ENCODE measurements at places on chromosomes 5 and 9.

DNA sequence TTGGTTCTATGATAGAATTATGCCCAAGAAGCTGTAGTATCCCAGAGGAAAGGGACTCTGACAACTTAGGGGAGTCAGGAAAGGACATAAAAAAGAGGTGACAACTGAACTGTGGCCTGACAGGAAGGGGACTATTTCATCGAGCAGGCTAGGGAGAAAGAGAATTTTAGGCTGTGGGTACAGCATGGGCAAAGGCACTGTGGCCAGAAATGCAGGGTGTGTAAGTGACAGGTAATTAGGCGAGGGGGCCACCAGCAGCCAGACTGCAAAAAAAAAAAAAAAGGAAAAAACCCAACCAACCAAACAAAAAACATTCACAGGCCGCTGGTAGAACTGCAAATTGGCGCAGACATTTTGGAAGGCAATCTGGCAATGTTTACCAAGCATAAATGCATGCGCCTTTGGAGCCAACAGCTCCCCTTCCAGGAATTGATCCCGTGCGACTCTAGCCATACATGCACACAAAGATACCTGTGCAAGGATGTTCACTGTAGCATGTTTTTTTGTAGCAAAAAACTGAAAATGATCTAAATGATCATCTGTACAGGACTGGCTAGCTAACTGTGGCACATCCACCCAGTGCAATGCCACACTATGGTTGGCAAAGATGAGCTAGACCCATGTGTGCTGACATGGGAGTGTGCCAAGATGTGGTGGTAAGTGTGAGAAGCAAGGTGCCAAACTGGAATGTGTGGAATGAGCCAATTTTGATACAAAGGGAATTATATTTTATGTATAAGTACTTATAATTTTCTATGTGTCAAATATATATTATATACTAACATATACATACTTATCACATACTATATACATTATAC, 1.1 kb downstream of the EIF4E1B start:
- no peak for DNase-seq

DNA sequence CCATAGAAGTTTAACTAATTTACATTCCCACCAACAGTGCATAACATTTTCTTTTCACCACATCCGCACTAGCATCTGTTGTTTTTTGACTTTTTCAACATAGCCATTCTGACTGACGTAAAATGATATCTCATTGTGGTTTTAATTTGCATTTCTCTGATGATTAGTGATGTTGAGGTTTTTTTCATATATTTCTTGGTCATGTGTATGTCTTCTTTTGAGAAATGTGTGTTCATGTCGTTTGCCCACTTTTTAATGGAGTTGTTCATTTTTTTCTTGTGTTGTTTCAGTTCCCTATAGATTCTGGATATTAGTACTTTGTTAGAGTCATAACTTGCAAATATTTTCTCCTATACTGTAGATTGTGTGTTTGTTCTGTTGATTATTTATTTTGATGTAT, 163.4 kb downstream of the FER start:
- no peak for DNase-seq

- no peak for DNase-seq
Observed at GRCh38 chr5:74693191-74693590, 8.2 kb downstream of the HEXB start.

DNA sequence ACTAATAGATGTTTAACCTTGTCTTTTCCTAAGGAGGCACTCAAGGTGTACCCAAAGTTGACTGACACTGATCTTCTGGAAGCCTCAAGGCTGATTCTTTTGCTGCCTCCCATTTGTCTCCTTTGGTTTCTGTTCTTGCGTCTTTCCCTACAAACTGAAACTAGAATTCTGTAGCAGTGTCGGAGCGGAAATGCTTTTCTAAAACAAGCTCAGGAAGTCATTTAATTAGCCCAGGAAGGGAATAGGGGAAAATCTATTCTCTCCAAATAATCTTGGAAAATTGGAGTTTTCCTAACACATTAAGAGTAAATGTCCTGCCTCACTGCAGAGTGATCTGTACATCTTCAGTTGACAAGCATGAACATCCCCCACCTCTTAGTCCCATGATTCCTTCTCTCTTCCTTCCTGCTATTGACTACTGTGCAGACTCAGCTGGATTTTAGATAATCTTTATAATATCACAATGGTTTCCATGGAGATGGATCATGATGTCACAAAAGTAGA, 182.7 kb downstream of the NR3C1 start:
- DNase-seq: no peak

DNA sequence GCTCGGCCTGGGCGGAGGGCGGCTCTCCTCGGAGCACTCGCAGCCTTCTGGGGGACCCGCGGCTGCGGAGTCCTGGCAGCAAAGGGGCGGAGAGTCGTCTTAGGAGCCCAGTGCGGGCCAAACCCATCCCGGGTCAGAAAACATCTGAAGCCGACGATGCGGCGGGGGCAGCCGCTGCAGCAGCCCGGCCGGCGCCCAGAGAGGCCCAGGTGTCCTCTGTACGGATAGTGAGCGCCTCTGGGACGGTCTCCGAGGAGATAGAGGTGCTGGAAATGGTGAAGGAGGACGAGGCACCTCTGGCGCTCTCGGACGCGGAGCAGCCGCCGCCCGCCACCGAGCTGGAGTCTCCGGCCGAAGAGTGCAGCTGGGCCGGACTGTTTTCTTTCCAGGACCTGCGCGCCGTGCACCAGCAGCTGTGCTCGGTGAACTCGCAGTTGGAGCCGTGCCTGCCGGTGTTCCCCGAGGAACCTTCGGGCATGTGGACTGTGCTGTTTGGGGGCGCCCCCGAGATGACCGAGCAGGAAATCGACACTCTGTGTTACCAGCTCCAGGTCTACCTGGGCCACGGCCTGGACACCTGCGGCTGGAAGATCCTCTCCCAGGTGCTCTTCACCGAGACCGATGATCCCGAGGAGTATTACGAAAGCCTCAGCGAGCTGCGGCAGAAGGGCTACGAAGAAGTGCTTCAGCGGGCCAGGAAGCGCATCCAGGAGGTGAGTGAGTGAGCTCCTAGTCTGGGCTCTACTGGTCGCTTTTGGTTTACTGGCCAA, 1.2 kb downstream of the JMY start:
- DNase-seq: no peak

DNA sequence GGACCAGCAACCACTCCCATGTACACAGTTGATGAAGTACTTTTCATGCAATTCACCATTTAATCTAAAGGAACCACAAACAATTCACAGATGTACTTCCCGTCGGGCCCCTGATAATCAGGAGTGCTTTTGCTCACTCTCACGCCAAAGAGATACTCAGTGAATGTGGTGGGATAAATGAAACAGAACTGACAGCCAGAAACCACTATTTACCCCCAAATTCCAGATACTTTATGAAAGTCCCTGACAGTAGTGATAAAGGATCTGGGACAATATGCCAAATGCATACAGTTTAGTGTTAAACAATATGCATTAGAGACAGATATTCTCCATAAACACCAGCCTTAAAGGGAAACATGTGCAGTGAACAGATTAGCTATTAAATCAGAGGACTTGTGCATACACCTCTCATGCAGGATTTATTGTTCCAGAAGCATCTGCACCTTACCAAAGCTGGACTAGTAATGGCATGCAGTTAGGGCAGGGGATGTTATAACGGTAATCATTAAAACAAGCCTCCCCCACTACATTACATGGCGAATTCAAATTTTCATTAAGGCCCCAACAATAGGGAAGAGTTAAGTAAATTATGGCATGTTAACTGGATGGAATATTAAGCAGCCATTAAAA, 74.0 kb upstream of the SLC25A51 start:
- no peak for DNase-seq

- DNase-seq: no peak
Observed at GRCh38 chr9:121198512-121199042, 3.1 kb downstream of the RAB14 start.

DNA sequence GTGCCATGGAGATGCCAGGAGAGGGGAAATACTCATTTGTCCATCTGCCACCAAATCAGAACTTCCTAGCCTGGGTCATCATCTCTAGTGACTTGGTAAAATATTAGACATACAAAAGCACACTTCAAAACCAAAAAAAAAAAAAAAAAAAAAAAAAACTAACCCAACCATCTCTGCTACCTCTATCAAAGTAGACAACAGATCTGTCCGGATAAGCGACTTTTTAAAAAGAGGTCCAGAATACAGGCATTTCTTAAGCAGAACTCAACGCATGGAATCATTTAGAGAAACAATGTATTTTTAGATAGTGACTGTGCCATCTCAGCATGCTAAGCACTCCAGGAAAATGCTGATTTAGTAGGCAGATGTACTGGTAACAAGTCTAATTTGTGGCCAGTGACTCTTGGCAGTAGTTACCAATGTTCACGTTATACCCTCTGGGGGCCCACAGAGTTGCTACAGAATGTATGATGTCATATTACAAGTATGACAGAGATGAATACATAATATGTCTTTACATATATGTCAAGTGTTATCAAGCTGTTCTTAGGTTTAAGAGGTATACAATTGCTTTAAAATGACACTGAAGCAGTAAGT, 107.8 kb downstream of the SMIM23 start:
- DNase-seq: peak; percentile 18

GRCh38 chr9:107613321-107613720, 123.8 kb upstream of the KLF4 start:
- no peak for DNase-seq

GRCh38 chr9:107870927-107871680, 381.5 kb upstream of the KLF4 start:
- no peak for DNase-seq

DNA sequence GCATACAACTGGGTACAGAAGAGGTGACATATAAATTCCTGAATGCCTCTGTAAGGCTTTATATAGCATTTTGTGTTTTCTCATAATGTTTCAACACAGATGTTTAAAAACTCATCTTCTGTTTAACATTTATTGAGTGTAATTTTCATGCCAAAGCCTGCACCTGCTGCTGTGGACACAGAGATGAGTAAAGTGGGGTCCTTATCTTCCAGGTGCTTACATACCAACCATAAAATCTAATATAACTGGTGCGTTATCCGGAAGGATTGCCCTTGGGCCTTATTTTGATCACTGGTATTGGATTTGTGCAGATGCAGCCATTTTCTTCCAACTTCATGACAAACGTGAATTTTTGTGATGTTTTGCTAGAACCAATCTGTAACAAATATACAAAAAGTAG, 222.3 kb downstream of the DMRT2 start:
- DNase-seq: no peak

GRCh38 chr9:115137526-115137925, 19.6 kb upstream of the TNC start:
- DNase-seq: no peak

GRCh38 chr5:111262815-111263214, 38.6 kb downstream of the CAMK4 start:
- DNase-seq: no peak

GRCh38 chr9:121814594-121814993, 163.2 kb downstream of the DAB2IP start:
- no peak for DNase-seq

- DNase-seq: no peak
Observed at GRCh38 chr9:31824860-31825259, 559.6 kb upstream of the ACO1 start.

DNA sequence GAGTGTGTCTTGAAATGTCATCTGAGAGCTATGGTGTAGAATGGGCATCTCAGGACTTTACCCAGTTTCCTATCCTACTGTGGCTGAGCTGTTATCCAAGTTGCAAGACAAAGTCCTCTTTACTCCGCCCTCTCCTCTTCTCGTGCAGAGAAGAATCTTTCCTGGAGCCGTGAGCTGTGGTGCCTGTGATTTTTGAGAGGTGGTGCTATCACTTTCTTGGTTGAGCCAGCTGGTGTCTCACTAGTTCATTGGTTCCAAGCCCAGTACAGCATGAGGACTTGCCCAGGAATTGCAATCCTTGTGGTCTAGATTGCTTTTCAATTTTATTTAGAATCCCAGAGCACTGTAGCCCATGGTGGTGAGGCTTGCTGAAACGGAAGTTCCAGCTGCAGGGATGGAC, 2300.3 kb downstream of the MAT2B start:
- DNase-seq: no peak

- no peak for DNase-seq
Observed at GRCh38 chr5:116045821-116046220, 13.5 kb downstream of the ARL14EPL start.

- DNase-seq: no peak
Observed at GRCh38 chr5:122141751-122142150, 12.4 kb downstream of the ZNF474 start.

GRCh38 chr9:34963552-34963951, 5.5 kb downstream of the PHF24 start:
- DNase-seq: no peak

DNA sequence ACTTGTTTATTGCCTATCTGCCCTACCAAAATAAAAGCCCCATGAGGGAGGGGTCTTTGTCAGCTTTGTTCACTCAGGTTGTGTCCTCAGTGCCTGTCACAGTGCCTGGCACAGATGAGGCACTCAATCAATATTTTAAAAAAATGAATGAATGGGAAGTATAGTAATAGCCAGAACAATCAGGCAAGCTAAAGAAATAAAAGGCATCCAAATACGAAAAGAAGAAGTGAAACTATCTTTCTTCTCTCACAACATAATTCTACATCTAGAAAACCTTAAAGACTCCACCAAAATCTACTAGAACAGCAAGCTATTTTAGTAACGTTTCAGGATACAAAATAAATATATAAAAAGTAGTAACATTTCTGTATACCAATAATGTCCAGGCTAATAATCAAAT, 37.8 kb upstream of the C5orf63 start:
- no peak for DNase-seq

- no peak for DNase-seq
Observed at GRCh38 chr5:76292620-76293322, 110.3 kb upstream of the IQGAP2 start.

- DNase-seq: no peak
Observed at GRCh38 chr9:1775230-1775629, 239.9 kb upstream of the SMARCA2 start.

DNA sequence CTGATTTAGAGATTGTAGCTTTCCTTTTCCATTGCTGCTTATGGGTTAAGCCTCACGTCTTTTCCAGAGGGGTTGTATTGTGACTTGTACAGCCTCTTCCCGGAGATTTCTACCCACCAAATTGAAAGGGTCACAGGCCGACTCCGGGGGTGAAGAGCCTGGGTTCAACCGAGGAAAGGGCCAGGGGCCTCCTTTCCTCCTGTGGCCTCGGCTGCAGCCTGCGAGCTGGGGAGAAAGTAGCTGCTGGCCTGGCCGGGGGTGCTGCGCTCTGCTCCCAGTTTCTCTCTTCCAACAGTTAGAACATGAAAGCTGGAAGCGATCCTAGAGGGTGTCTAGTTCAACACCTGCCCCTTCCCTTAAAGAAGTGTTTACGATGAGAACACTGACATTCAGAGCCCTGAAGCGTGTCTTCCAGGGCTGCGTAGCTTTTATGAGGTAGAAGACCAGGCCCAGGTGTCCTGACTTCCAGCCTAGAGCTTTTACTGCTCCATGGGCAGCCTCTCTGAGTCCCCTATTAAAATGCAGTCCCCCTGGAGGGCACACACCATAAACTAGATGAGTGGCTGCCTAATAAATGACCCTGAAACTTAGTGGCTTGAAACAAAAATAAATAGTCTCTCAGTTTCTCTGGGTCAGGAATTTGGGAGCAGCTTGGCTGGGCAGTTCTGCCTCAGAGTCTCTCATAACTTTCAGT, 56.9 kb downstream of the ACER2 start:
- no peak for DNase-seq

GRCh38 chr5:73412597-73412988, 36.0 kb downstream of the FOXD1 start:
- no peak for DNase-seq

- no peak for DNase-seq
Observed at GRCh38 chr5:125634216-125634835, 788.9 kb upstream of the GRAMD2B start.

Measured in smooth muscle cell of the brain vasculature (primary cell).